ENCODE measurements at places on chromosomes 16 and 17. TPM values are rescaled to one million over a fixed set of nuclear protein-coding genes. Genes with fewer than 3 reads are reported as not detected.
A peak's percentile ranks its signal among the peaks of the same experiment; 100 is the strongest.

GRCh38 chr17:11925262-11926021, 71.8 kb downstream of the ZNF18 start:
- H3K4me3 ChIP-seq: no peak overlapping the region
- no peak overlapping the region for H3K27ac ChIP-seq
- DNase-seq: no peak
- H3K36me3 ChIP-seq: no peaks in the 10 kb centered on the region

- H3K4me3 ChIP-seq: peak overlapping the region; percentile 49
- H3K27ac ChIP-seq: no peak overlapping the region
- no peaks in the 10 kb centered on the region for H3K27me3 ChIP-seq
- no peaks in the 10 kb centered on the region for H3K4me1 ChIP-seq
- H3K36me3 ChIP-seq: peaks cover 5% of the 10 kb centered on the region
- DNase-seq: no peak
These were observed 13.1 kb downstream of the MRM3 start for GRCh38 chr17:795276-795675.

DNA sequence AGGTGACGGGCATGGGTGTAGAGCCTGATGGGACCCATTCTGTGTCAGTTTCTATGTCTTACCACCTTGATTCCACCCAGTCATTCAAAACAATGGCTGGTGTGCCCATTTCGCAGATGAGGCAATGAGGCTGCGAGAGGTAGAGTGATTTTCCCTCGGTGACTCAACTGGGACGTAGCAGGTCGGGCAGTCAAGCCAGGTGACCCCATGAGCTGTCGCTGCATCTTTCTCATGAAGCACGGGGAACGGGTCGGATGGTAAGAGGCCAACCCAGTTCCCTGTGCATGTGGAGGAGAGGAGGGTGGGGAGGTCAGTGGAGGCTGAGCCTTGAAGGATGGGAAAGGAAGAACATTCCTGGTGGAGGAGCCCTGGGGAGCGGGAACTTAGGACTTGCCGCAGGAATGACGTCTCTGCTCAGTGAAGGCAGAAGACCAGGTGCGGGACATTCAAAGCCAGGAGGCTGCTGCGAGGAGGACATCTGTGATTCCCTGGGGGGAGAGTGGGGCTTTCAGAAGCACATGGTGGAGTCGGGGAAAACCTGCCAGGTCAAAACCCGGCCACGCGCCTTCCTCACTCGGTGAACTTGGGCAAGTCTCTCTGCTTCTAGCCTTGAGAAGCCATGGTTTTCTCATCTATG, 1.1 kb downstream of the IL21R start:
- peaks cover 24% of the 10 kb centered on the region for H3K4me1 ChIP-seq
- no peak for DNase-seq
- H3K27ac ChIP-seq: no peak overlapping the region
- H3K4me3 ChIP-seq: no peak overlapping the region
- H3K27me3 ChIP-seq: no peaks in the 10 kb centered on the region
- no peaks in the 10 kb centered on the region for H3K36me3 ChIP-seq

DNA sequence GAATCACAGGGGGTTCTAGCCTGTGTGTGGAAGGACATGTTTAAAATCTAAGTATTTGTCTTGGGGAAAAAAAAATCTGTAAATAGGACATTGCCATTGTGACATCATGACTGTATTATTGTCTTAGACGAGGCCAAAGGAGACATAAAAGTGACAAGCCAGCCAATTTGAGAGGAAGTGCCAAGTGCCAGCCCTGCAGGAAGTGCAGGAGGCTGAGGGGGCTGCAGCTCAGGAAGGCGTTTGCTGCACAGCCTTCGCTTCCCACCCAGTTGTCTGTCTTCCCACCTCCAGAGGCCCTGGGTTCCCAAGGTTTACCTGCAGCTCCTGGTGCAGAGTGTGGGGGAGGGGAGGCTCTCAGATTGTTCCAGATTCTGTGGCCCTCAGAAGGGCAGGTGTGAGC, 1.3 kb downstream of the ADCY7 start:
- H3K4me3 ChIP-seq: peak overlapping the region; percentile 67
- no peaks in the 10 kb centered on the region for H3K36me3 ChIP-seq
- DNase-seq: no peak
- H3K4me1 ChIP-seq: peaks cover 29% of the 10 kb centered on the region
- H3K27me3 ChIP-seq: no peaks in the 10 kb centered on the region
- peak overlapping the region; percentile 77 for H3K27ac ChIP-seq

Gene E4F1
- 13.5 TPM for polyA plus RNA-seq

GRCh38 chr16:27066668-27067537, at the start of gene C16orf82:
C16orf82 (plus strand) TSS chr16:27066927.
- H3K27ac ChIP-seq: no peak within 1 kb of the TSS
- peak; percentile 6 for DNase-seq
- no peaks in the 10 kb centered on the region for H3K36me3 ChIP-seq
- H3K4me3 ChIP-seq: no peak within 1 kb of the TSS

DNA sequence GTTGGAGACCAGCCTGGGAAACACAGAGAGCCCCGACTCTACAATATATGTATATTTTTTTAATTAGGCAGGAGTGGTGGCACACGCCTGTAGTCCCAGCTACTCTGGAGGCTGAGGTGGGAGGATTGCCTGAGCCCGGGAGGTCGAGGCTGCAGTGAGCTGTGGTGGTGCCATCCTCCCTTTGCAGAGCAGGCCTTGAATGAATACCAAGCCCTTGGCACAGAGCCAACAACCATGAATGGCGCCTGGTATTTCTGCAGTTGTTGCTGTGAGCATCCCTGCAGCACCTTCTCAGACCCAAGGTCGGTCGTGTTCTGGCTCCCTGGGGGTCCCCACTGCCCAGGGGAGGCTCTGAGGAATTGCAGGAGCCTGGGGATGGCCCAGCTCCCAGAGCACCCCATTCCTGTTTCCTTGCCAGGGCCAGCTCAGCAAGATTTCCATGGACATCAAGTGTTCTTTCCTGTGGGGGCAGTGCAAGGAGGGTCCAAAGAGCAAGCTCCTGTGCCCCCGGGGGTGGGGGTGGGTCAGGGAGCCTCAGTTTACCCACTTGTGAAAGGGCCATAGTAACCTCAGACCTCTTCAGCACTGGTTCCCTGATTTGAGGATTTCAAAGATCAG, 25.6 kb upstream of the RMI2 start:
- no peaks in the 10 kb centered on the region for H3K4me1 ChIP-seq
- no peak overlapping the region for H3K4me3 ChIP-seq
- no peaks in the 10 kb centered on the region for H3K36me3 ChIP-seq
- H3K27me3 ChIP-seq: no peaks in the 10 kb centered on the region

DNA sequence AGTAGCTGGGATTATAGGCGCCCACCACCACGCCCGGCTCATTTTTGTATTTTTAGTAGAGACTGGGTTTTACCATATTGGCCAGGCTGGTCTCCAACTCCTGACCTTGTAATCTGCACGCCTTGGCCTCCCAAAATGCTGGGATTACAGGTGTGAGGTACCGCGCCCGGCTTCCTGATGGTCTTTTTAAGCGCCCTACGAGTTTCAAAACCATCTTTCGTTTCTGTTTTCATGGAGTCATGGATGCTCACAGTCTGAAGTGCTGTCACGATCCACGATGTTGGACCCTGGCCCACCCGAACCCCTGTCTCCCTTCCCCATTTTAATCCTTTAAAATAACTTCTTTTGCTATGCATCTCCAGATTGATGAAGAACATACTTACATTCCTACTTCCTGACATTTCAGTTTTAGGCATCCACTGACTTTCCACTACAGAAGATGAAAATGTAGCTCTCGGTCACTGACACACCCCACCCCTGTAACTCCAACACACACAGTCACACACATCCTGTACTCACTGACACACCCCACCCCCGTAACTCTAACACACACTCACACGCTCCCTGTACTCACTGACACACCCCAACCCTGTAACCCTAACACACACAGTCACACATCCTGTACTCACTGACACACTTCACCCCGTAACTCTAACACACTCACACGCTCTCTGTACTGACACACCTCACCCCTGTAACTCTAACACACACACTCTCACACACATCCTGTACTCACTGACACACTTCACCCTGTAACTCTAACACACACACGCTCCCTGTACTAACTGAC, 22.6 kb upstream of the WDR45B start:
- H3K27me3 ChIP-seq: no peaks in the 10 kb centered on the region
- no peaks in the 10 kb centered on the region for H3K36me3 ChIP-seq
- H3K4me3 ChIP-seq: no peak overlapping the region
- peak overlapping the region; percentile 26 for H3K27ac ChIP-seq
- peaks cover 8% of the 10 kb centered on the region for H3K4me1 ChIP-seq

GRCh38 chr17:38559880-38560230, 45.9 kb downstream of the SRCIN1 start:
- H3K36me3 ChIP-seq: no peaks in the 10 kb centered on the region
- H3K27ac ChIP-seq: no peak overlapping the region
- peaks cover 4% of the 10 kb centered on the region for H3K4me1 ChIP-seq
- peaks cover under 1% of the 10 kb centered on the region for H3K27me3 ChIP-seq
- no peak overlapping the region for H3K4me3 ChIP-seq

DNA sequence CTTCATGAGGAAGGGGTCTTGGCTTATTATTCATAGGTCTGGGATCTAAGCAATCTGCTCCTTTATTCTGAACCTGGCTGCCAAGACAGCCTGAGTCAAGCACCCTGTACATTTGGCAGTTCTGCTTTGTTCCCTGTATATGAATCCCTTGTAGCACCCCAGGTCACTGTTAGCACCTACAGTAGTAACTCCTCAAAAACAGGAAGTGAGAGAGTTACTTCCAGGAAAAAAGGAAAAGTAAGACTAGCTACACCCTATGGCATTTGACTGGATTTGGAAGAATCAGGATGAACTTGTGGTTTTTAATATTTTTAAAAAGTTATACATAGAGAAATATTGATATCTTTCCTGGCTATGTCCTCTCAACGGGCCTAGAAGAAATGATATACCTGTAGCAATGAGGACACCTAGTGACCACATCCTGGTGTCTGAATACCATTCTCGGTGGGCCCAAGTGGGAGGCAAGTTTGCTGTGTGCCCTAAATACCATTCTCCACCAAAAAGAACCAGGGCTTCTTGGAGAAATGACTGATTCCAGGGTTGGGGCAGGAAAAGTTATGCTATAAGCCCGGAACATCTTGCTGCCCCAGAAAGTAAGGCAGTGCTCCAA, 9.9 kb downstream of the ANKRD40 start:
- peaks cover 34% of the 10 kb centered on the region for H3K4me1 ChIP-seq
- H3K27me3 ChIP-seq: no peaks in the 10 kb centered on the region
- no peak for DNase-seq
- H3K4me3 ChIP-seq: no peak overlapping the region

GRCh38 chr17:43720311-43721060, 38.1 kb downstream of the SOST start:
- H3K27ac ChIP-seq: peak overlapping the region; percentile 38

Measured in GM23248 (cell line).